CD4-positive, alpha-beta T cell treated with Interleukin-6 at 100 ng/mL for 8 hours (primary cell): ENCODE measurements at places on chromosomes 11 and 22.

GRCh38 chr22:44325718-44326490, 13.2 kb upstream of the SHISAL1 start:
- no peak for DNase-seq

GRCh38 chr11:71139516-71140205, 112.7 kb downstream of the SHANK2 start:
- DNase-seq: no peak

GRCh38 chr11:104694259-104695064, 203.8 kb downstream of the CASP12 start:
- no peak for DNase-seq

GRCh38 chr11:64097468-64098317, 62.0 kb downstream of the FLRT1 start:
- no peak for DNase-seq

- no peak for DNase-seq
Measured at GRCh38 chr11:115126515-115127208, 377.6 kb downstream of the CADM1 start.

GRCh38 chr22:29716814-29717545, 2.8 kb upstream of the CABP7 start:
- DNase-seq: no peak

DNA sequence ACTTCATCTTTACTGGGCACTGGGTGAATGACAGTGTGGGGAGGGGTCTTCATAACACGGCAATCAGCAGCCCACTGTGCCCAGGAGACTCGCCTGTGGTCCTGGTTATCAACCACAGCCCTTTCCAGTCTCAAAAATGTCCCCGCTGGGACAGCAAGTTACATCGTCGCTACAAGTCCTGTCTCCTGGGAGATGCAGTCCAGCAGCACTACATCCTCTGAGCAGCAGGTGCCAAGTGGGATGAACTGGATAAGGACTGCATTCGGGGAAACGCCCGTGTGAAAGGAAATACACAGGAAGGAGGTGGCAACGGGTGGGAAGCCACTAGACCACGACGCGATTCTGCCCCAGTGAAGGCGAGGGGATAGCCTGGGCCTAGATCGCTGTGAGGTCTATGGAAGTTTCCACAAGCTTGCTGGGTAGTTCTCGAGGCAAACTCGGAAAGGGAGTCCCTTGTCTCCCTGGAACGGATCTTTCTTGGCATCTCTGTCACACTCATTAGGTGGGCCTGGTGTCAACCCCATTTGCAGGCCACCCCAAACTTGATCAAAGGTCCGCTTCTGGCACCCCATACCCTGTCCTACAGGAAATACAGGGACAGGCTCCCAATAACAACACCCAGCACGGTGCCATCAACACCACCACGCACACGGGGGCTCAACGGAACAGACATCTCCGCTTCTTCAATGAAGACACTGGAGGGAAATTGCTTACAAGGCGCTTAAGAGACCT, 4.4 kb downstream of the ASCL2 start:
- no peak for DNase-seq

GRCh38 chr22:22184277-22184807, 60.2 kb upstream of the VPREB1 start:
- DNase-seq: no peak

- DNase-seq: no peak
Measured at GRCh38 chr11:67303835-67304411, 593 bp downstream of the SSH3 start.

DNA sequence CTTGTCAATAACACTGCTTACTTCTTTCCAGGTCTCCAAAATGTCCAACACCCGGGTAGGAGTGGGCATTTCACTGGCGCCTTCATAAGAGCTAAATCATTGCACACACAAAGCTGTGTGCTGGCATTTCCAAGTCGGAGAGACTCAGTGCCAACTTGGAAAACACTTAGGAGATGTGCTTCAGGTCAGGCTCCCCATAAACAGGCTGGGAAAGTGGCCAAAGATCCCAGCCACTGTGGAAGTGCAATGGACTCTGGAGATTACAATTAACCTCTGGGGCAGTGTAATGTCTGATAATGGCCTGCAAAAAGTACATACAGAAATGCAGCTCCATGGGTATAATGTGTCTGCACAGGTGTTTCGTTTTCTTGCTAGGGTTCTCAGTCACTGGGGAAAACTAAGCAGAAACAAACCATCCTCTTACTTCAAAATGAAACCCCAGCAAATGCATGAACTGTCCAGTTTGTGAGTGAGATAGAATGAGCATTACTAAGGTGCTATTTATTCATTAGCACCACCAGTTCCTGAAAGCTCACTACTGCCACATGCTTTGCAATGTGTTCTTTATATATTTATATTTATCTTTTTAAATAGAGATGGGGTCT, 79.0 kb downstream of the ABTB2 start:
- DNase-seq: no peak

DNA sequence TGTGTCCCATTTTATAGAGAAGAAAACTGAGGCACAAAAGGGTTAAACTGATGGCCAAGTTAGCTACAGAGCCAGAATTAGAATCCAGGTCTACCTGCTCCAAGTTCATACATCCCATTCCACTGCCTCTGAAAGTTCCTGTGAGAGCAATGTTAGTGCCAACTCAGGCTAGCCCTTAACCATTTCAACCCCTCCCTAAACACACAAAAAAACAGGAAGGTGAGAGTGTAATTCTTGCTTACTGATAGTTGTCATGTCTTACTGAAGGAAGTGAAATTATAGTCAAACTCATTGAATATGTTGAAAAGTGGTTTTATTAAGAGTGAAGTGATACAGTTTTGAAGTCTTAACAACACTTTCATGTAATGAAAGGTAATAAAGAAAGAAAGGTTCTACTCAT, 2.9 kb upstream of the E2F8 start:
- no peak for DNase-seq

- no peak for DNase-seq
Measured at GRCh38 chr11:26953770-26954392, 40.0 kb upstream of the FIBIN start.

GRCh38 chr22:50581031-50581949, 1.4 kb downstream of the CHKB start:
- no peak for DNase-seq

- no peak for DNase-seq
Measured at GRCh38 chr11:78265326-78265725, 76.6 kb downstream of the USP35 start.

GRCh38 chr22:42912059-42912458, 55.0 kb upstream of the ARFGAP3 start:
- no peak for DNase-seq

- DNase-seq: no peak
Measured at GRCh38 chr11:76347466-76347865, 33.5 kb downstream of the THAP12 start.

DNA sequence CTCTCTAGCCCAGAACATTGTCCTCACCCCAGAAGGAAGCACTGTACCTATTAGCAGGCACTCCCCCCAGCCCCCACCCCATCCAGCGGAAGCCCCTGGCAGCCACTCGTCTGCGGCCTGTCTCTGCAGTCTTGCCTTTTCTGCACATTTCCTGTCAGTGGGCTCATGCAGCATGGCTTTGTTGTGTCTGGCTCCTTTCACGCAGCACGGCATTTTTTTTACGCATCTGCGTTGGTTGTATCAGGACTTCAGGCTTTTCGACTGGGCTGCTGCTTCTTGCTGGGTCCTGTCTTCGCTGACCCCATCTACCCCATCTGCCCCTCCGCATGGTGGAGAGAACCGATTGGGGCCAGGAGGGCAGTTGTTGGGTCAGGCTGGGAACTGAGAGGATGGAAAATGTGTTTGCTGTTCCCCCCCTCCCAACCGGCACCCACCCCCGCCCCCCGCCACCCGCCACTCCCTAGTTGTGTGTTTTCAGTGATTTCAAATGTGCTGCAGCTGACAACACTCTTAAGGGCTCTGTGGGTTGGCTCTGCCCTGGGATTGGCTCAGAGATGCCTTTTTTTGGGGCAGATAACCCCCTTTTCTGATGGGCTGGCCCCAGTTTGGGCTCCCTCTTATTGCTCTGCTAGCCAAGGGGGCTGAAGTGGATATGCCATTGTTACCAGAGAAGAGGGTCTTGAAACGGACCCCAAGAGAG, 110.0 kb downstream of the KIAA1671 start:
- DNase-seq: peak; percentile 90

DNA sequence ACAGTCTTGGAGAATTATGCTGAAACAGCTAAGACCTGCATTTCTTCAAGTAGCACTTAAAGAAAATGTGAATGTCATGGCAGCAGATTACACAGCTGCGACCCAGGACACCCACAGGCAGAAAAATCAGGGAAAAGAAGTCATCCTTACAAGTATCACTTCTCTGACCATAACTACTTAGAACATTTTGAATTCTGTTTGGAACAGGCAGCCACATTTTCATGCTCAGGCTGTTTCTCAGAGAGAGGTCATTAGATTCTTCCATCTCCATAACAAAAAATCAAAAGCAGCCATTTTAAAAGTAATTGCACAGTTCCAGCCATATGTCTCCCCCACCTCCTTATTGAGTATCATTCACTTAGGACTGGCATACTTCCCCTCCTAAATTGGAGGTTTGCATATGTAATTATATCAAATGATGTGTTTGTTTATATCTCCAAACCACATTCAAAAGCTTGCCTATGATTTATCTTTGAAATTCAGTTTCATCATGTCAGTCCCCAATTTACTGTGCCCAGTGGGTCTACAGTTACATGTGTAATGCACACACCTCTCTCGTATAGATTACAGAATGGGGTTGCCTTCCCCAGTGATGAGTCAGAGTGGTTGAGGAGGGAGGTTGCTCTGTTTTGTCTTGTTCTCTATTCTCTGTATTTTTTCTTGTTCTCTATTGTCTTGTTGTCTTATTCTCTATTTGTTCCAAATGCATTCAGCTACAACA, 276.5 kb upstream of the MTNR1B start:
- DNase-seq: no peak

GRCh38 chr22:37464181-37464580, 22.0 kb downstream of the MFNG start:
- DNase-seq: no peak

DNA sequence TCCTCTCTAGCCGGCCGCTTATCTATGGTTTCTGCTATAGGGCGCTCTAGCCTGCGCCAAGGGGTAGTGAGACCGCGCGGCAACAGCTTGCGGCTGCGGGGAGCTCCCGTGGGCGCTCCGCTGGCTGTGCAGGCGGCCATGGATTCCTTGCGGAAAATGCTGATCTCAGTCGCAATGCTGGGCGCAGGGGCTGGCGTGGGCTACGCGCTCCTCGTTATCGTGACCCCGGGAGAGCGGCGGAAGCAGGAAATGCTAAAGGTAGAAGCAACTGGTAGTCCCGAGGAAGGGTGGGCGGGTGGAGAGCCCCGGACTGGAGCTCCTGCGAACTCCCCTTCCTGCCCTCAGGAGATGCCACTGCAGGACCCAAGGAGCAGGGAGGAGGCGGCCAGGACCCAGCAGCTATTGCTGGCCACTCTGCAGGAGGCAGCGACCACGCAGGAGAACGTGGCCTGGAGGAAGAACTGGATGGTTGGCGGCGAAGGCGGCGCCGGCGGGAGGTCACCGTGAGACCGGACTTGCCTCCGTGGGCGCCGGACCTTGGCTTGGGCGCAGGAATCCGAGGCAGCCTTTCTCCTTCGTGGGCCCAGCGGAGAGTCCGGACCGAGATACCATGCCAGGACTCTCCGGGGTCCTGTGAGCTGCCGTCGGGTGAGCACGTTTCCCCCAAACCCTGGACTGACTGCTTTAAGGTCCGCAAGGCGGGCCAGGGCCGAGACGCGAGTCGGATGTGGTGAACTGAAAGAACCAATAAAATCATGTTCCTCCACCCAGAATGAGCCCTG, at the start of the genes LBHD1 and UQCC3:
LBHD1 (minus strand) TSS at position 660 of the 782 bp plus-strand sequence. CDS start 2,236 bp downstream, outside the sequence.
UQCC3 (plus strand) TSS at position 66 of the 782 bp plus-strand sequence; CDS start at position 139, 73 bp downstream.
- peak; percentile 72 for DNase-seq

DNA sequence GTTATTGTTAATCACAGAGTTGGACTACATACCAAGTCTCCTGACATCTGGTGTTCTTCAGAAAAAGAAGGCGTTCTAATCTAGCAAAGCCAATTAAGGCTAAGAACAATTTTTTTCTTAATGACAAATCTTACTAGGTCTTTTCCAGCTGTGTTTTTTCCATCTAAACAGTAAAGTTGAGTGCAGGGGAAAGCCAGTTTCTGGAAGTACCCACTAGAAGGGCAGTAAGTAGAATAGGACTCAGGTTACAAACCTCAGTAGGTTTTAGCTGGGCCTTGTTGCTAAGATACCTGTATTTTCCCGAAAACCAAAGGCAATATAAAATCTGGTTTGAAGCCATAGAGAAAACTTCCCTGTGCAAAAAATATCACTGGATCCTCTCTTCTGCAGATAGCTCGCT, 351.9 kb downstream of the ETS1 start:
- DNase-seq: no peak

GRCh38 chr11:84497981-84498411, 1129.1 kb downstream of the DLG2 start:
- DNase-seq: no peak

DNA sequence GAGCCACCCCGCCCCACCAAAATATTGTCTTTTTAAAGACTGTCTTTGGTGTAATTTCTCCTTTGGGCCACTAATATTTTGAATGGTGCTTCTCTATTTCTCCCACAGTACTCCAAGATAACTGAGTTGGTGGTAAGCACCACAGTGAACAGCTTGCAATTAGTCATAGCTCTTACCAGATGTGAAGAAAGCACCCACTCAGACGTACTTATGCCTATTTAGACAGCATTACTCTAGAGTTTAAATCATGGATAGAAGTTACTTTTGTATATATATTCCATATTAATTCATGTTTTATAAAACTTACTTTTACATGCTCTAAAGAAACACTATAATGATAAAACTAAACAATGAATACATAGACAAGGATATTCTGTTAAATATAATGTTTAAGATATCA, 12.7 kb downstream of the ANO3 start:
- no peak for DNase-seq

DNA sequence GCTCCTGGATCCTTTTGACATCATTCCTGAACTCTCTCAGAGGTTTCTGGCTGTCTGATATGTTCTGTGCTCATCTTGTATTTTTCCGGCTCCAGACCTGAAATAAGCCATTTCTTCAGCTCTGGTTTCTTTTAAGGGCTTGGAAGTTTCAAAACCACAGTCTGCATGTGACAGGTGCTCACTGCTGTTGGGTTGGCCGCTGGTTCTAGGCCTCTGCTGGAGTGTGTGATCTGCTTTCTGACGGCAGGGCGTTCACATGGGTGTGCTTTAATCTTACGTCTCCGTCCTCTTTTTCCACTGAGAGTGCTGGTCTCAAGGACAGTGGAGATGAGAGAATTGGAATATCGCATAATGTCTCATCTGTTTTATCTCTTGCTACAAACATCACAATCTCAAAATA, 10.3 kb downstream of the ZBED4 start:
- DNase-seq: no peak

GRCh38 chr11:59199546-59200422, 12.9 kb downstream of the MPEG1 start:
- no peak for DNase-seq

- no peak for DNase-seq
Measured at GRCh38 chr11:114106986-114107385, 47.5 kb downstream of the ZBTB16 start.

DNA sequence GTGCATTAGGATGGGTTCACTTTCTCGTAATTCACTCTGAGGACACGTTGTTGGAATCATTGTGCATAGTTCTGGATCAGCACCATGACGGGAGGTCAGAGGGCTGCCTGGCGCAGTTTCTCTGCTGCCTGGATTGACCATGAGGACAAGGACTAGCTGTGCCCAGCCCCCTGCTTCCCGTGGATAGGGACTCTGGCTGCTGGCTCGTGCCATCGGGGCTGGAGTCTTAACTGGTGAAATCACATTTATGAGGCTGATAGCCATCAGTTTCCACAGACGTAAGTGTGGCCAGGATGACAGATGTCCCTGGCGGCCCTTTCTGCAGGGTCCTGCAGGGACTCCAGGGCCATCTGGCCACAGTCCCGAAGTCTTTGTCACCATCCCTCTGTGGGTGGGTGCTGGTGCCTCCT, 24.1 kb upstream of the GRAMD4 start:
- DNase-seq: no peak
